ENCODE measurements at places on chromosomes 13 and 19. TPM values are rescaled to one million over a fixed set of nuclear protein-coding genes. Genes with fewer than 3 reads are reported as not detected.

DNA sequence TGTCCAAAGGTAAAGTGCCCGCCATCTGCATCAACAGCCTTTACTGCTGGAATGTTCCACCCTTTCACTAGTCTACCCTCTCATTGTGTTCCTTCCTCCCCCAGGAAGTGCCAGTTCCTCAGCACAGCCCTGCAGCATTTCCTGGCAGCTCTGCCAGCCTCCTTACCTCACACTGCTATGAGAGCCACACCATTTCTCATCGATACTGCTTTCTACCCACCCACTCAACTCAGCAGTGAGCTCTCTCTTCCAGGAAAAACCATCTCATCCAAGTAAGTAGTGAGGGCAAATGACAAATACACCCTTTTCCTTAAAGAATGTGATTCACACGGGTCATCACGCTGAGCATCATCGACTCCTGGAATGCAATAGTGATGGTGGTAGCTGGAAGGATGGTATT lies 19.8 kb downstream of the UQCRFS1 start:
- H3K4me1 ChIP-seq, result no peaks in the 10 kb centered on the region
- DNase-seq, result no peak
- no peaks in the 10 kb centered on the region for H3K27me3 ChIP-seq
- H3K4me3 ChIP-seq, result no peak overlapping the region
- H3K36me3 ChIP-seq, result no peaks in the 10 kb centered on the region

DNA sequence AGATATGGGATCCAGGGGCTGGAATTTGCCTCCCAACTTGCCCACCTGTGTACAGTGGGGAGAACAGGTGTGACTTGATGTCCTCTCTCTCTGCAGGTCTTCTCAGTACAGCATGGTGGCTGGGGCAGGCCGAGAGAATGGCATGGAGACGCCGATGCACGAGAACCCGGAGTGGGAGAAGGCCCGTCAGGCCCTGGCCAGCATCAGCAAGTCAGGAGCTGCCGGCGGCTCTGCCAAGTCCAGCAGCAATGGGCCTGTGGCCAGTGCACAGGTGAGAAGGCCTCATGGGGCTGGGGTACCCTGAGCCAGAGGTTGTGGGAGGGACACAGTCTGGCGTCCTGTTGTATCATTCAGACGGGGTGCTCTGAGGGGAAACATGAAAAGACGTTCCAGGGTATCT lies 3.0 kb downstream of the LENG8 start:
- peaks cover 2% of the 10 kb centered on the region for H3K27me3 ChIP-seq
- no peak overlapping the region for H3K4me3 ChIP-seq
- peak overlapping the region; percentile 99 for H3K27ac ChIP-seq
- H3K4me1 ChIP-seq, result peaks cover 20% of the 10 kb centered on the region
- H3K36me3 ChIP-seq, result peaks cover 14% of the 10 kb centered on the region

GRCh38 chr13:103039183-103039582 lies 27.0 kb downstream of the SLC10A2 start:
- no peaks in the 10 kb centered on the region for H3K4me1 ChIP-seq
- no peak overlapping the region for H3K4me3 ChIP-seq
- H3K27me3 ChIP-seq, result no peaks in the 10 kb centered on the region
- no peak overlapping the region for H3K27ac ChIP-seq
- DNase-seq, result no peak
- H3K36me3 ChIP-seq, result no peaks in the 10 kb centered on the region

- H3K36me3 ChIP-seq, result no peaks in the 10 kb centered on the region
- peaks cover 11% of the 10 kb centered on the region for H3K4me1 ChIP-seq
- no peak for DNase-seq
- H3K4me3 ChIP-seq, result no peak overlapping the region
- no peaks in the 10 kb centered on the region for H3K27me3 ChIP-seq
These were observed 38.4 kb downstream of the SMIM24 start for GRCh38 chr19:3441986-3442329.

DNA sequence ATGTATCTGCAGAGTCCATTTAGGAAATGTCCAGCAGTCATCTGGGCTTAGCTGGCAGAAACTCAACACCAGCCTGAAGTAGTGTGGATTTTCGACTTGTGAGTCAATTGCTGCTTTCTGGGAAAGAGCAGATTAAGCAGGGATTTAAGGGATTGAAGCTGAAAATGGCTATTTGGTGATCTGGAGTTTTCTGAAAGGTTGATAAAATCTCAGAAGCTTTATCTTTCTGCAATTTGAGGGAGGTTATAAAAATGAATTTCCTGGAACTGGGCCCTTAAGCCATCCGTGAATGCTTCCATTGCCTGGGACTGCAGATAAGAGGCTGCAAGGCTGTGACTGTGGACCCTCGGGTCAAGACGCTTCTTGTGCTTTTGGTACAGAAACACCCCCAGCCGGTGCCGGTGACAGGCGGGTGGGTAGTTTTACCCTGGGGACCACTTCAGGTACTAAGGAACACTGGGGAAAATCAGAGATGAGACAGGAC lies 61.5 kb downstream of the COL4A1 start:
- H3K4me3 ChIP-seq, result no peak overlapping the region
- H3K36me3 ChIP-seq, result no peaks in the 10 kb centered on the region
- peaks cover 4% of the 10 kb centered on the region for H3K4me1 ChIP-seq
- no peak for DNase-seq
- H3K27ac ChIP-seq, result no peak overlapping the region

DNA sequence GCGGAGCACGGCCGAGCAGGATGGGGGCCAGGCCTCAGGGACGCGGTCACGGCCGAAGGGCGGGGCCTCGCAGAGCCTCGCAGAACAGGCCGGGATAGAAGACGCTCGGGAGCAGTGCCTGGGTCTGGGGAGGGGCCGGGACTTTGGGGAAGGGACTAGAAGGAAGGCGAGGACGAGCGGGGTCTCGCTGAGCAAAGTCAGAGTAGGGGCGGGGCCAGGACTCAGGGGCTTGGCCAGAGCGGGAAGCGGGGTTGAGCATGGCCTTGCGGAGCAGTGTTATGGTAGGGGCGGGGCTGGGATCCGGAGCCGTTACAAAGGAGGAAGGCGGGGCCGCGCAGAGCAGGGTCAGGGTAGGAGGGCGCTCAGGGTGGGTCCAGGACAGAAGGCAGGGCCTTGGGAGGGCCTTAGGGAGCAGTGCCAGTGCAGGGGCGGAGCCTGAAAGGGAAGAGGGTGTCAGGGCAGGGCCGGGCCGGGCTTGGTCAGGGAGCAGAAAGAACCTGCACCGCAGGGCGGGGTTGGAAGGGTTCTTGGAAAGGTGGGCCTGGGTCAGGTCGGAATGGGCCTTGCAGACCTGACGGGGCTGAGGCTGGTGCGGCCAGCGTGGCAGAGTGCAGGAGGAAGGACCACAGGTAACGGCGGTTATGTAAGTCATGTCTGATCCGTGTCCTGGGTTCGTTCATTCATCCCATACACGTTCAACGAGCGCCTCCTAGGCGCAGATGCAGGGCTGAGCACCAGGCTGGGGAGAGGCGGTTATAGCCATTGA lies 533 bp upstream of the ATP8B3 start:
- peaks cover 8% of the 10 kb centered on the region for H3K4me1 ChIP-seq
- DNase-seq, result peak; percentile 91
- no peaks in the 10 kb centered on the region for H3K36me3 ChIP-seq
- peak overlapping the region; percentile 94 for H3K4me3 ChIP-seq
- H3K27me3 ChIP-seq, result peaks cover 5% of the 10 kb centered on the region

GRCh38 chr13:48477191-48477855 lies 55.6 kb downstream of the RCBTB2 start:
- no peaks in the 10 kb centered on the region for H3K27me3 ChIP-seq
- no peak for DNase-seq
- no peak overlapping the region for H3K4me3 ChIP-seq
- H3K36me3 ChIP-seq, result peaks cover 9% of the 10 kb centered on the region

DNA sequence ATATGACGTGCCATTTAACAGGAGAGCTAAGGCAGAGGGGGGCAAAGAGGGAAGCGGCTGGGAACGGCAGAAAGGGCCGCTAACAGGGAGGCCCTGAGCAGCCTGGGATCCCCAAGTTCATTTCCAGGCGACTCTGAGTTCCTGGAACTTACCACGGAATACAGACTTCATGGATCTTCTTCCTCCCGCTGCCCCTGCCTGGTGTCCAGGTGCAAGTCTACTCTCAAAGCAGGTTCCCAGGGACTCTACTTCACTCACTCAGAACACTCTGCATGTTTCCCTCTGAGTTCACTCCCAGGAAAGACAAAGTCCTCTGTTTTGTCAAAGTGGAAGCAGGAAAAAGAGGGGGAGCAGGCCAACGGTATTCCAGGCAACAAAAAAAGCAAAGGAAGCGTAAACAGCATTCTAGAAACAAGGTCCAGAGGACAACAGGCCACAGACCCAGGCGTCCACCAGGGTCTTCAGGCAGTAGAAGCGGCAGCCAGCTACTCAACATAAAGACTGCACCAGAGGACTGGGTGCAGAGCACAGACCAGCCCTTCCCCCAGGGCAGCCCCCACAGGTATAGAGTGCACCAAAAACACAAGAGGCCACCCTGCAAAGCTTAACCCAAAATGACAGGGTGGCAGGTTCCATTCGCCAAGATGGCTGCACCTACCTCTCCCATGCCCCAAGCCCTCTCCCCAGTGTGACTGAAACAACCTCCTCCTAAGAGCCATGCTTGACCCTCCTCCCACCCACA lies 3.0 kb downstream of the MIER2 start:
- H3K4me3 ChIP-seq, result peak overlapping the region; percentile 89
- peaks cover 44% of the 10 kb centered on the region for H3K36me3 ChIP-seq
- DNase-seq, result no peak
- H3K27me3 ChIP-seq, result peaks cover 6% of the 10 kb centered on the region

DNA sequence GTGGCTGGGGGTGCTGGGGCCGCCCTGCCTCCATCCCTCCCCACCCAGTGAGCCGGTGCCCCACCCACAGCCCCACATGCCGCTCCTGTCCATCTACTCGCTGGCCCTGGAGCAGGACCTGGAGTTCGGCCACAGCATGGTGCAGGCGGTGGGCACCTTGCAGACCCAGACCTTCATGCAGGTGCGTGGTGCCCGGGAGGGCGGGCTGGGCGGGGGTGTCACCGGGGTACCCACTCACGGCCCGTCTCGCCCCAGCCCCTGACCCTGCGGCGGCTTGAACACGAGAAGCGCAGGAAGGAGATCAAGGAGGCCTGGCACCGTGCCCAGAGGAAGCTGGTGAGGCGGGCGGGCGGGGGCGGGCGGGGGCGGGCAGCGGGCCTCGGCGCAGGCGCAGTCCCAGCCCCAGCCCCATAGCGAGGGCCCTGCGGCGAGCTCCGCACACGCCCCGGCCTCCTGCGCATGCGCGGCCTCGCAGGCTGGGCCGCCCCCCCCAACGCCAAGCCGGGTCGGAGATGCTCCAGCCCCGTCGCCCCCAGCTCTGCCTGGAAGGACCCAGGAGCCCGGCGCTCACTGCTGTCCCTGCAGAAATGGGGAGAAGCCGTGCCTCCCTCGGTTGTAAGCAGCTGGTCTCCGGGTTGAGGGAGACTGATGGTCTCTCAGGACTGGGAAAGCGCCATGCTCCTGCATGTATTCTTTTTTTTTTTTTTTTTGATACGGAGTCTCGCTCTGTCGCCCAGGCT lies 7.7 kb downstream of the ARHGAP45 start:
- H3K4me3 ChIP-seq, result no peak overlapping the region
- no peak for DNase-seq
- H3K36me3 ChIP-seq, result no peaks in the 10 kb centered on the region
- H3K27ac ChIP-seq, result no peak overlapping the region

DNA sequence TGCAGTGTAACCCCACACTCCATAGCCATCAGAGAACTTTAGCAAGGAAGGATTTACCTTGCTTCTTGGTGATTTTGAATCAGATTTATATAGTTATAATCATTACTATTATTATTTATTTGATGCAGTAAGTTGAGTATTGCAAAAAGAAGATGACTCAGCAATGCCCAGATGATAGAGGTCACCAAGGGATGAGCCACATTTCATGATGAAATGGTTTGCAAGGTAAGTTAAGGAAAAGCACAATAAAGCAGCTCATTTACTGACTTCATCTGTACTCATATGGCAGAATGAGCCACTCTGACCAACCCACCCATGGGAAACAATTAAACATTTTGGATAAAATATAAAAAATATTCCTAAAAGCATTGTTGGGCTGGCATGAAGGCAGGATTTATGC lies 59.1 kb downstream of the AKAP11 start:
- H3K27ac ChIP-seq, result no peak overlapping the region
- H3K36me3 ChIP-seq, result no peaks in the 10 kb centered on the region
- H3K27me3 ChIP-seq, result peaks cover 12% of the 10 kb centered on the region

DNA sequence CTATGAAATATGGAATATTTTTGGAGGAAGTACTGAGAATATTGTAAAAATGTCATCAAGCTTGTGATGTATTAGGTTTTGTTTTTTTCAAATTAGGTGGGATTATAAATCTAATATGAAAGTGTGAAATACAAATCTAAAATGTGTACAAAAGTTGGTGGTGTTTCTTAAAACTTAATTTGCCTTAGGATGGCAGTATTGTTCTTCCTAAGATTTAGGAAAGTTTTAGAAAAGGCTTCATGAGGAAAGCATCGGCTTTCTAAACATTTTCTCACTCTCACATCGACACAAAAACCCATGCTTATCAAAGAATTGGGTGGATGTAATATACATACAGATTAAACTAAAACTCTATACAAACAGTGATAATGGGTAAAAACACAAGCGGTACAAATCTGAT lies 972.0 kb upstream of the PCDH20 start:
- peaks cover 5% of the 10 kb centered on the region for H3K4me1 ChIP-seq
- H3K4me3 ChIP-seq, result no peak overlapping the region
- H3K27me3 ChIP-seq, result no peaks in the 10 kb centered on the region
- no peaks in the 10 kb centered on the region for H3K36me3 ChIP-seq
- DNase-seq, result no peak

DNA sequence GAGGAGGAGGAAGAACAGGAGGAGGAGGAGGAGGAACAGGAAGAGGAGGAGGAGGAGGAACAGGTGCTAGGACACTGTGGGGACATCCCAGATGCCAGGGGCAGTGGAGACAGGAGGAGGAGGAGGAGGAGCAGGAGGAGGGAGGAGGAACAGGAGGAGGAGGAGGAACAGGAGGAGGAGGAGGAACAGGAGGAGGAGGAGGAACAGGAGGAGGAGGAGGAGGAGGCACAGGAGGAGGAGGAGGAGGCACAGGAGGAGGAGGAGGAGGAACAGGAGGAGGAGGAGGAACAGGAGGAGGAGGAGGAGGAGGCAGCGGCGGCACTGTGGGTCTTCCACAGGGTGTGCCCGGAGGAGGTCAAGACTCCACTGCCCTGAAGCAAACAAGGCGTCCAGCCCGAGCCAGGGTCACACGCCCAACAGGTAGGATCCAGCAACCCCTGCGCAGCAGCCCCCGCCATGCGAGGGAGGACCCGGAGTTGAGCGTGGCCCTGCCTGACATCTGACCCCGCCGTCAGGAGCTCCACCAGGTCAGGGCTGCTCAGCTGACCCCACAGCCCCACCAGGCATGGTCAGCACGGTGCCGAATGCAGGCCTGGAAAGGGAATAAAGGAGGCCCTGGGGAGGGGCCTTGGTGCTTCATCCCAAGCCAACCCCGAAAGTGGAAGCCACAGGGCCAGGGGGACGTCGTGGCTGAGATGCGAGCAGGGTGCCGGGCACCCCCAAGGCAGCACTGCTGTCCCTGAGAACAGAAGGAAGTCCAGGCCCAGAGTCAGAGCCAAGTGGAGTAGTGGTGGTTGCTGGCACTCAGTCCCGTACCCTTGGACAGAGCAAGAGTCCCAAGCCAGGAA lies 9.2 kb downstream of the SBNO2 start:
- no peaks in the 10 kb centered on the region for H3K27me3 ChIP-seq
- no peak overlapping the region for H3K27ac ChIP-seq
- no peaks in the 10 kb centered on the region for H3K36me3 ChIP-seq
- H3K4me3 ChIP-seq, result no peak overlapping the region
- peaks cover 12% of the 10 kb centered on the region for H3K4me1 ChIP-seq
- DNase-seq, result no peak

- H3K4me3 ChIP-seq, result no peak overlapping the region
- peaks cover 3% of the 10 kb centered on the region for H3K4me1 ChIP-seq
- H3K27ac ChIP-seq, result no peak overlapping the region
- peaks cover 61% of the 10 kb centered on the region for H3K27me3 ChIP-seq
These were observed 11.3 kb downstream of the SHANK1 start for GRCh38 chr19:50708179-50708879.

The NRTN gene
- 5.4 TPM for total RNA-seq

The ADGRE3 gene
- total RNA-seq, result not detected

The C19orf53 gene
- 89.8 TPM for total RNA-seq

The TRAPPC2B gene
- total RNA-seq, result 11.9 TPM

The FARP1 gene
- total RNA-seq, result 195 TPM

The AKT1S1 gene
- total RNA-seq, result 35.8 TPM

The C19orf38 gene
- total RNA-seq, result 0.45 TPM

The ERICH4 gene
- 0.56 TPM for total RNA-seq
